Activated T-helper 17 cell treated with anti-CD3 and anti-CD28 coated beads, Interleukin-2, amount 50 U/mL, for 72 hours (primary cell): ENCODE measurements at places on chromosomes 16 and 17.

DNA sequence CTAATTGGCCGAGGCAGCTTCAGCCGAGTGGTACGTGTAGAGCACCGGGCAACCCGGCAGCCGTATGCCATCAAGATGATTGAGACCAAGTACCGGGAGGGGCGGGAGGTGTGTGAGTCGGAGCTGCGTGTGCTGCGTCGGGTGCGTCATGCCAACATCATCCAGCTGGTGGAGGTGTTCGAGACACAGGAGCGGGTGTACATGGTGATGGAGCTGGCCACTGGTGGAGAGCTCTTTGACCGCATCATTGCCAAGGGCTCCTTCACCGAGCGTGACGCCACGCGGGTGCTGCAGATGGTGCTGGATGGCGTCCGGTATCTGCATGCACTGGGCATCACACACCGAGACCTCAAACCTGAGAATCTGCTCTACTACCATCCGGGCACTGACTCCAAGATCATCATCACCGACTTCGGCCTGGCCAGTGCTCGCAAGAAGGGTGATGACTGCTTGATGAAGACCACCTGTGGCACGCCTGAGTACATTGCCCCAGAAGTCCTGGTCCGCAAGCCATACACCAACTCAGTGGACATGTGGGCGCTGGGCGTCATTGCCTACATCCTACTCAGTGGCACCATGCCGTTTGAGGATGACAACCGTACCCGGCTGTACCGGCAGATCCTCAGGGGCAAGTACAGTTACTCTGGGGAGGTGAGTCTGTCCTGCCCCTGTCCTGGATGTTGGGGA lies 16.1 kb downstream of the PSKH1 start:
- no peak for ATAC-seq

GRCh38 chr16:47627721-47628120 lies 166.6 kb downstream of the PHKB start:
- no peak for ATAC-seq

GRCh38 chr17:44192750-44193149 lies 6.0 kb downstream of the TMUB2 start:
- ATAC-seq, result no peak

DNA sequence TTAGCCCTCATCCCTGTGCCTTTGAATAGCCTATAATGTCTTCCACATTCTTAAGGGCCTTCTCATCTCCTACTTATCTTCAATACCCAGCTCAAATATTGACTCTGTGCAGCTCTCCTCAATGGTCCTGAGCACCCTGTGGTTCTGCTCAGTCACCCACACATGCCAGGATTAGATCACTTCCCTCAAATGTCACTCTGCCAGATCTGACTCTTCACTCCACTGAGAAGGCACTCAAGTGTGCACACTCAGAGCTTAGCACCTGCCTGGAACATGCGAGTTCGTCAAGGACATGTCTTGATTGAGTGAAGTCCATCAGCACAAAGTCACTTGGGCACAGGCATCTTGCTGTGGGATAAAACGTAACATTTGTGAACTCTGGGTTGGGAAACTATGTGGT lies 404.8 kb downstream of the CDH13 start:
- peak; percentile 54 for ATAC-seq

DNA sequence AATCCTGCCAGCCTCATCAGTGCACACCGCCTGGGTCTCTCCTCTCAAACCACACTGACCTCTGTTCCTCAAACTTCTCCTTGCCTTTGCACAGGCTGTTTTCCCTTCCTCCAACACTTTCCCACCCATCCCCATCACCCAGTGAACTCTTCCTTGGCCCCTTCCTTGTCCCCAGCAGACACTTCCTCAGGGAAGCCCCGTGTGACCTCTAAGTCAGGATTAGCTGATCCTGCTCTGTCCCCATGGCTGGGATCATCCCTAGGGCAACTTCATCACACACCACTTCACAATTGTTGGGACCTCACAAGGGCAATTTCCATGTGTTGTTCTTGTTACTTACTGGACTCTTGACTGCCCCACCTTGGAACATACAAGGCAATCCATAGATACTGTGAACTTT lies 67.8 kb downstream of the WSB1 start:
- no peak for ATAC-seq

GRCh38 chr17:15257796-15258512 lies 7.2 kb downstream of the PMP22 start:
- no peak for ATAC-seq

- ATAC-seq, result no peak
Measured at GRCh38 chr17:18993905-18994526, 10.5 kb downstream of the FAM83G start.

- ATAC-seq, result peak; percentile 15
Measured at GRCh38 chr16:11586378-11586855, 302 bp downstream of the LITAF start.

GRCh38 chr17:15284537-15284936 lies 19.4 kb upstream of the PMP22 start:
- ATAC-seq, result no peak

GRCh38 chr16:8916541-8917225 lies 34.5 kb downstream of the LITAFD start:
- no peak for ATAC-seq
